ENCODE measurements at places on chromosomes 3 and 15. TPM values are rescaled to one million over a fixed set of nuclear protein-coding genes. Genes with fewer than 3 reads are reported as not detected.

Gene CCDC33
- not detected for total RNA-seq

Gene SH3GL3
- total RNA-seq: not detected

Gene CEMIP
- total RNA-seq: 0.19 TPM

Gene RPP14
- total RNA-seq: 16.0 TPM

Gene LMAN1L
- not detected for total RNA-seq
